ENCODE measurements at places on chromosomes 4 and X.

DNA sequence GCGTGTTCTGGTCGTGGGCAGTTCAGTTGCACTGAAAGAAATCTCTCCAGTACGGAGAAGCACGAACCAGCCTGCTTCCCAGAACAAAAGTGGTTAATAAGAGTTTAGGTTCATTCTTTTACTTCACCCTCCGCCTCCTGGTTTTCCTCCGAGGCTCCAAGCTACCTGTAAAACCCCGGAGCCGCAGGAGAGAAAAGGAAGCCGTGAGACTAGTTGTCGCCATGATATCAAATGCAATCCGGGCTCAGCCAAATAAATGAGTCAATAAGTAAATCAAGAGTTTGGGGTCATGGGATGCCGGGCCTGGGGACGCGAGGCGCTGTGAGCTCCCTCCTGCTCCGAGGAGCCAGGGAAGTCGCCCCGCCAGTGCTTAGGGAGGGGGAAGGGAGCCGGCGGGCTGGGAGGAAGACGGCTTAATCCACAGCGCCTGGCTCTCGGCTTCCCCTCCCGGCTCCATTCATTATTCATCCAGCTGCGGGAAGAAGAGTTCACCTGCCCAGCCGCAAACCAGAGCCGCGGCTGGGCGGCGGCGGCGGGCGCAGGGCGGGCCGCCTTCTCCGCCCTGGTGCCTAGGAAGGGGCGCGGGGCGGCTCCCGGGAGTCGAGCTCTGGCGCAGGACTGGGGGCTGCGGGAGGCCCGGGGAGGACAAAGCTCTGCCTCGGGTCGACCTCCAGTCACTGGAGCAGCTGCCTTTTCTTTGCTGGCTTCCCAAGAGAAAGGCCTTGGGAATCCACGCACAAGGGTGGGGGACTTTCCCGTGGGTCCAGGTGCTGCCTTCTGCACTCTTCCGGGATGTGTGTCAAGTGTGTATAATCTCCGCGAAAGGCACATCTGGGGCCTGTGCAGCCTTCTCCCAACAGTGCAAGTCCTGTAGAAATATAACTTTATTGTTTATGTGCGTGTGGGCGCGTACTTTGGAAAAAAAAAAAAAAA is 1.7 kb downstream of the FRAS1 start:
- no peak for DNase-seq

DNA sequence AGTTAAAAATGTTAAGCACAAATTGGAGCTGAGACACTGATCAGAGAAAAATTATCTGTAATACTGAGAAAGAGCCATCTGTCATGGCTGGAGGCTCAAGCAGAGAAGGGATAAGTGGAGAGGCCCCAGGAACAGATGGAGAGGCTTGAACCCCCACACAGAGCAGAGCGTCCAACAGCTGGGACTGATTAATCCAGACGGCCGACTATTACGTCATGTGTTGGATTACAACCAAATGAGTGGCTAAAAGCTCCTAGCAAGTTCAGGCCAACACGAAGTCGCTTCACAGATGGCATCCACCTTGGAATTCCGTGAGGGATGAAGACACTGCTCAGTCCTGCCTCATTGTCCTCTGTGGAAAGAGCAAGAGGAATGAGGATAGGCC is 57.7 kb upstream of the ATXN3L start:
- no peak for DNase-seq

- DNase-seq = peak; percentile 33
These were observed 550 bp downstream of the CBR4 start for GRCh38 chr4:169009286-169010124.

- no peak for DNase-seq
These were observed 15.6 kb downstream of the CD38 start for GRCh38 chr4:15793506-15794363.

GRCh38 chrX:153487590-153488071 is 7.1 kb upstream of the BGN start:
- no peak for DNase-seq

- no peak for DNase-seq
These were observed 32.6 kb upstream of the PHF8 start for GRCh38 chrX:54076903-54077302.

- DNase-seq = peak; percentile 0
These were observed 251.4 kb upstream of the DDX53 start for GRCh38 chrX:22748093-22748999.

DNA sequence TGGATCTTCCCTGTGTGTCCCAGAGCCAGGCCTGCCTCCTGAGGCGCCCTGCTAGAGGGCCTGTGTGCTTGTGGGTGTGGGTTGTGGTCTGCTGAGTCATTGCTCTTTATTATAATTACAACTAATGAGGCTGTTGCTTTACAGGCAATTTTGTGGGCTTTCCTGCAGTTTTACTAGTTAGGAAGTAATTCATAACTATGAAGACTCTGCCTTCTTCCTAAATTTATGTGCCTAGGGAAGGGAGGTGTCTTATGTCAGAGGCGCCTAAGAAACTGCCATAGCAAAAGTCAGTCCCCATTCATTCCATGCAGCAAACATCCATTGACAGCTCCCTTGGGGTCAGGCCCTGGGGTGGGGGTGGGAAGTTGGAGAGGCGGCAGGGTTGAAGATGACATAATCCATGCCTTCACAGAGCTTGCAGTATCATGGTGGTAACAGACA is 359.2 kb downstream of the IDS start:
- DNase-seq = no peak

DNA sequence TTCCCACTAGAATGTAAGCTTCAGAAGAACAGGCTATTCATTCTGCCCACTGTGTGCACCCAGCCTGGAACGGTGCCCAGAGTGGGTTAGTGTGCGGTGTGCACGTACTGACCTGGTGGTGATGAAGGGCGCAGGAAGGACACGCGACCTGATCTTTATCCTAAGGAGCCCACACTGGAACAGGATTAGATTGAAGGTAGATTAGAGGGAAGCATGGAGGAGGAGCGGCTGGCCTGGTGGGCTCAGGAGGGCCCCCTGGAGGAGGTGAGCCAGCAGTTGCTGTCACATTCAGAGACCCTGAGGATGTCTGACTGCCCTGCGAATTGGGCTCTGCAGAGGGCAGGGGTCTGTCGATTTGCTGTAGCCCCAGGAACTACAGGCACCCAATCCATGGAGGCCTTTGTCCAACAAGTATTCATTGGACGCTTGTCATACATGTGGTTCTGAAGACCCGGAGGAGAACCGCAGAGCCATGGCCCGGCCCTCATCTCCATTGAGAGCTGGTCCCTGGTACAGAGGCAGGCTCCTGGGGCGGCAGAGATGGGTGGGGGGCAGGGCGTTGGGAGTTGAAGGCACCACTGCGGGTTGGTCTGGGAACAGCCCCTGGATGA is 73.2 kb downstream of the HTRA3 start:
- no peak for DNase-seq

DNA sequence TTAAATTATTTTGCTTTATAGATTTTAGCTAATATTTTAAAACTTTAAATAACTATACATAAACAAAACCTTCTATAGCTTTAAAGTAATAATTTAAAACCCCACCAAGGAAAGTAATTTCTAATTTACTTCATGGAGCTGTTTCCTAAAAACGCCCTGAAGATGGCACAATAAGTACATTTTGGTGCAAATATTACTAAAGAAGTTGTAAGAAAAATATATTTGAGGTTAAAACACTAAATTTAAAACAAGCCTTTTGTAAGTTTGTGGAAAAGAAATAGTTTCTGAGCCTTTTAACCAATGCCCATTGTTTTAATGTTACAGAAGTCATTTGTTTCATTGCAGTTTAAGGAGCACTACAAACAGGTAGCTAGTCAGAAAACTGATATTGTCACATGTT is 137.4 kb upstream of the AGA start:
- DNase-seq = no peak

DNA sequence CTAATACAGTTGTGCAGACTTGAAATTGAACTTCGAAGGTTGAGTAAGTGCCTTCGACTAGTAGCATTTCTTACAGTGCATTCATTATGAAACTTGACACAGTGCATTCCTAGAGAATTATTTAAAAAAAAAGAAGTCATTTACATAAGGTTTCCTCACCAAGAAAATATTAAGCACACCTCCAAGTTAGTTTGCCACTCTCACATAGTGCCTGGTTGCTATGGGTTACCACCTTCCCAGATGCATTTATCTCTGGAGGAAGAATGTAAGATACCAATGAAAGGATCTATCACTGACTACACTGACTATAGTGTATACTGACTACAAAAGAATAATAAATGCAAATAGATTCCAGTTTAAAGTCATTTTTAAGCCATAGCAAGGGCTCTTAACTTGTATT is 311.9 kb upstream of the RASGEF1B start:
- DNase-seq = no peak

- DNase-seq = no peak
These were observed 122.6 kb upstream of the PACRGL start for GRCh38 chr4:20577702-20578101.

- no peak for DNase-seq
These were observed 7.5 kb upstream of the PDLIM3 start for GRCh38 chr4:185542626-185543315.

GRCh38 chr4:98564852-98565251 is 93.6 kb downstream of the TSPAN5 start:
- DNase-seq = no peak

DNA sequence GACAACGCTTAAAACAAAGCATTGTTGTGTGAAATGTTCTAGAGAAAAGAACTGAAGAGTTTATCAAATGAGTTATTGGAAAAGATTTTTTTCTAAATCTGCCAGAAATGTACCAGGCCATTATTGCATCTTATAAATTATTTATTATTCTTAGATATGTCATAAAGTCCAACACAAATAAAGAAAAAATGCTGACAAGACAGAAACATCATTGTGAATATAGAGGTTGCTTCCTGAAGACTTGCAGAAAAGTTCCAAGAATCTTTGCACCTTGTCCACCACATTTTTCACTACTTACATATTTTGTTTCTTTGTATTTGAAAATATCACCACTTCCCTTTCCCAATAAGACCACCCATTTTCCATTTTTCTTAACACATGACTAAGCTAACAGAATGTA is 545.8 kb downstream of the IQCM start:
- DNase-seq = no peak

GRCh38 chr4:121898150-121898549 is 27.9 kb upstream of the BBS7 start:
- no peak for DNase-seq

- DNase-seq = no peak
These were observed 146.3 kb downstream of the SMIM20 start for GRCh38 chr4:26060286-26060685.

GRCh38 chrX:70043685-70044084 is 6.1 kb downstream of the AWAT2 start:
- no peak for DNase-seq

DNA sequence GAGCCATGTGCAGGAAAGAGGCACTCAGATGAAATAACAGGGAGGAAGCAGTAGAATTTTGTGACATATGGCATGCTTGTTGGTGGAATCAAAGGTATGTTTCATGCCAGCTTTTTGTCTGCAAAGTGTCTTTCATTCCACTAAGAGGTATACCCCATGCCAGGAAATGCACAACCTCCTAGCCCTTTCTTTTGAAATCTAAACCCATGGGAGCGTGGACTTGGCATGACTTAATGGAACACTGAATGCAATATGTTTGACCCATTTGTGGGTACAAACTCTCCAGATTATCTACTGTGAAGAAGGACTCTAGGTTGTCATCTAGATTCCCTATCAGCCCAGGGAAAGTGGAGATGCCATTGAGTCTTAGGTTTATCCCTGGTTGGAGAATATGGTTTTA is 338.3 kb upstream of the TEX13C start:
- DNase-seq = no peak

- DNase-seq = no peak
These were observed 4.2 kb upstream of the PPARGC1A start for GRCh38 chr4:23894021-23894420.

DNA sequence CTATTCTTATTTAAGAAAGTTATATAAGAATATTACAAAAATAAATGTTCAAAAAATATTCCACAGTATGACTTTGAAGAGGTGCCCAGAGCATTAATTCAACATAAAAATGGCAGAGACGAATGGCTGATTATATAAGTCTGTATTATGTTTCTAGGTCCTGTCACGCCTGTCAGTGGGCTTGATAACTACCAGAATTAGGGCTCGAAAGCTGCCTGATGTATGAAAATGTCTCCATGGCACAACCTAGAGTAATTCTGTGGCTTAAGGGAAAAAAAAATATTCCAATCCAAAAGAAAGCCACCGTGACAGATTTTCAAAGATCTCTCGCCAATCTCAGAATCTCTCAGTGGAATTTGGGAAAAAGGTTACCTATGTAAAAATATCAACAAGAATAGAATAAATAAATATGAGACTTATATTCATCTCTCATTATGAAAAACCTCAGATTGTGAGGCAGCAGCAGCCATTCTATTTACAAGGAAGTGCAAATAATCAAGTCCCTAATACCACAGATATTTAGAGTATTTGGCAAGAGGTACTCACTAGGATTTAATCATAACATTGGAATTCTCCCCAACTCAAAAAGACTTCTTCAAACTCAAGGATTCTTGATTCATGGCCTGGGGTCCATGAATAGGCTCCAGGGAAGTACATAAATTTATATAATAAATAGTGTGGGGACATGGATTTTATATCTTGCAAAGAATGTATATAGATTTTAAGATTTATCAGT is 489.1 kb upstream of the INTU start:
- no peak for DNase-seq

DNA sequence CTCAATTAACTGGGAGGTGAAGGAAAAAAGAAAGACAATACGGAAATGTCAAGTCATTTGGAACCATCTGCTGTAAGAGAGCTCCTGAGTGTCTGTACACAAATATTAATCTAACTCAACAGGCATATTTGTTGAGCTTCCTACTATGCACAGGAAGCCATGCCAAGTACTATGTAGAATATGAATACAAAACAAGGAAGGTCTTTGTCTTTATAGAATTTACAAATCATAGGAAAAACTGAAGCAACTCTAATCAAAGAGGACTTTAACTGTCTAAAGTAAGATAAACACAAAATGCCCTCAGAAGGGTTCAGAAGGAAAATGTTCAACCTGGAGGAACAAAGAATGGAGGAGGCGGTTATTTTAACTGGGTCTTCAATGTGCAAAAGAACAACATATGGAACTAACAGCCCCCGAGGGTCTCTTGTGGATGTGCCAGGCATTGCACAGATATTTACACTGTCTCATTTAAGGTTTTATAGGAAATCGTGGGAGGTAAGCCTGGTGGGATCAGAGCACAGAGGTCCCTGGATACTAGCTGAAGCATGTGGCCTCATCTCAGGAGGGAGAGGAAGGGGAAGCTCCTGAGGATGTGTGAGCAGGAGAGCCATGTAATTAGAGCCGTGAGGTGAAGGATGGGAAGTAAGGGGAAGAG is 5.8 kb downstream of the FAM114A1 start:
- no peak for DNase-seq

DNA sequence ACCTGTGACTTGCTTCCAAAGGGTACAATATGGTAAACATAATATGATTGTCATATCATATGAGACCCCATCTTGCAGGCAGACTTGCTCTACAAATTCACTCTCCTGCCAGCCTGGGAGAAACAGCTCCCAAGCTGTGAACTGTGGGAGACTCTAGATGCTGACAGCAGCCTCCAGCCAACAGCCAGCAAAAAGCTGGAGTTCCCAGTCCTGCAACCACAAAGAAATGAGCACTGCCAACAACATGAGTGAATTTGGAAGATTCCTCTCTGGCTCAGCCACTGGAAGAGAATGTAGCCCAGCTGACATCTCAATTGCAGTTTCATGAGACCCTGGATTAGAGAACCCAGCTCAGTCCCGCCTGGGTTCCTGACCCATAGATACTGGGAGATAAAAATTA is 145.4 kb downstream of the QDPR start:
- no peak for DNase-seq

GRCh38 chr4:106186201-106186600 is 129.8 kb downstream of the TBCK start:
- no peak for DNase-seq

- DNase-seq = no peak
These were observed 102.0 kb upstream of the LSM6 start for GRCh38 chr4:146073517-146073916.

GRCh38 chrX:123340696-123341095 is 156.6 kb downstream of the GRIA3 start:
- DNase-seq = no peak

Measured in stimulated activated CD4-positive, alpha-beta T cell treated with anti-CD3 and anti-CD28 coated beads, TNF-alpha, amount 100 ng/mL, for 24 hours (primary cell).